Stimulated activated CD4-positive, alpha-beta T cell treated with anti-CD3 and anti-CD28 coated beads, Interleukin-12 subunit alpha, Interleukin-12 subunit beta, amount 100 ng/mL, for 4 hours (primary cell): ENCODE measurements at places on chromosomes 4 and X.

DNA sequence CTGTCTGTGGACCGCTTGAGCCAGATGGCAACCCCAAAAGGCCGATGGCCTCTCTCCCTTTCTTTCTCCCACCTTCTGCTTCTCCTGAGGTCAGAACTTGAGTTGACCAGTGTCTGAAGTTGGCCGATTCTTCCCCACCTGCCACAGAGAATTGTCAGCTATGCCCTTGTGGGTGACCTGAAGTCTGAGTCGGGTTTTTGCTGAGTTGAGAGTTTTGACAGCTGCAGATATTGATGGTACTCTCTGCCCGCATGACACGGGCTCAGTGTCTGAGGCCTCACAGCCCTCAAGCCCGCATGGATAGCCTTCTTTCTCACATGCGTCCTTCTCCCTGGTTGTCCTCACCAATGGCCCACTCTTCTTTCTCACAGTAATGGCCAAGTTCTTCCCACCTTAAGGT lies 111.0 kb downstream of the EFNB1 start:
- DNase-seq = no peak

DNA sequence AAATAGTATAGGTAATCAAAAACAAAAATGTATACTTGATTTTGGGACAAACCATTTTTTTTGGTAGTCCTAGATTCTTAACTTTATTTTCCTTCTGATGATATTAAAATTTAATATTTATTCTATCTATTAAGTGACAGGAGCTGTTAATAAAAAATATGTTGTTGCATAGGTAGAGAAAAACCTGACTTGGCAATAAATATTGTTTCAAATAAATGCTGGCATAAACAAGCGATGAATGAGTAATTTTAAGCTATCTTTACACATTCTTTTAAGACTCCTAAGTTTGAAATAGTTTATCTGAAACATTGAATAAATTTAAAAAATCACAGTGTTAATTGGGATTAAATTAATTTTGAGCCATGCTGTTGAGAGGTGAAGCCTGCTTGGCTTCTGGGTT lies 114.6 kb downstream of the GC start:
- DNase-seq = no peak

- no peak for DNase-seq
These were observed 23.7 kb upstream of the UBA1 start for GRCh38 chrX:47169726-47170515.

GRCh38 chr4:42626629-42627146 lies 30.2 kb downstream of the ATP8A1 start:
- no peak for DNase-seq

- peak; percentile 39 for DNase-seq
These were observed 570 bp downstream of the WDR44 start for GRCh38 chrX:118346258-118347094.

DNA sequence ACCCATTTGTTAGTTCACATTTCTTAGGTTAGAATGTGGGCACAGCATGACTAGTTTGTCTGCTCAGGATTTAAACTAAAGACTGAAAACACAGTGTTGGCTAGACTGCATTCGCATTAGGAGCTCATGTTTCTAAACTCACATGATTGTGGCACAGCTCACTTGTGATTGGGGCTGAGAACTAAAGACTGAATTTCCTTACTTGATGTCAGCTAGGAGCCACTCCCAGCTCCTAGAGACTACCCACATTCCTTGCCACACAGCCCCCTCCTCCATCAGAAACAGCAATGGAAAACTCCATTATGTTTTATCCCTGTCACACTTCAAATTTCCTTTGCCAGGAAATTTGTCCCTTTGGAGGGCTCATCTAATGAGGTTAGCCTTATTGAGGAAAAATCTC lies 170.2 kb upstream of the NUDT6 start:
- no peak for DNase-seq

DNA sequence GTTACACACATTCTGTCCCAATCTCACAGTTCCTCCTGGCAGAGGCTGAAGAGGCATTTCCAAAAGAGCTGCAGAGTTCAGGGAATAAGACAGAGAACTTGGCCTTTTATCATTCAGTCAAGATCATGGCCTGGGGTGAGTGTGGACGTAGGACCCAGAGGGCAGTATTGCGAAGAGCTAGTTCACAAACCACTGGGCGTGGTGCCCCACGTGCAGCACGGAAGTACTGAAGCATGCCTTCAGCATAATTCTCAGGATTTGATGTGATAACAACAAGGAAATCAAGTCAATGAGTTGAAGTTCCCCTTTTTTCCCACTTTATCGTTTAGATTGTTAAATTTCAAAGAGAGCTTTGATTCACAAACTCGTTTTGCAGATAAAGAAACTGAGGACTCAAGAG lies 117.7 kb downstream of the RELL1 start:
- no peak for DNase-seq

- DNase-seq = no peak
These were observed 727.8 kb upstream of the LCORL start for GRCh38 chr4:18749391-18749790.

DNA sequence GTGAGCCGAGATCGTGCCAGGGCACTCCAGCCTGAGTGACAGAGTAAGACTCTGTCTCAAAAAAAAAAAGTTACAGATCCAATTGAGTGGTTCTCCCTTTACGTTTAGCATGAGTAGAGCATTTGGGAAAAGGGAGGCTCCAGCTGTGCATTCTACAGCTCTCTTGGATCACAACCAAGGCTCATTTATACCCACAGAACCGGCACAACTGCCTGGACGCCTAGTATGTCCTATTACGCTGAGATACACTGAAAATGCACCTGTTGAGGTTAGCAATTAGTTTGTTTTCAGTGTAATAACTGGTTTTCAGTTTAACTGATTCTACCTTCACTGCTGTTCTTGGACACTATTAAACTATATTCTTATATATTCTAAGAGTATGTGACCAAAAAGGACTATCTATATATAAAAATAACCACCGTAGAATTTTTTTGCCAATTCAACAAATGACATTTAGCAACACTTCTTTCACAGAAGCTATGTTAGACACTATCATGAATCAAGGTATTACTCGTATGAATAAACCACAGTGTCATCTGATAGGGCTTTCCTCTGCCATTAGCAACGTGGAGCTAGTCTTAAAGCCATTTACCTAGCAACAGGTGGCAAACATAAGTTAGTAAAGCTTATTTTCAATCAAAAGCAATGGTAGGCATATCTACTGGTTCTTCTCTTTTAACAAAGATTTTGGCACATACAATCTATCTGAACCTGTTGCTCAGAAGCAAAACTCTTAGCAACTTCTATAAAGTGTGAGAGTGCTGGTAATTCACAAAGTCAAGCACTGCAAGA lies 3.6 kb downstream of the OTUD4 start:
- DNase-seq = no peak

- DNase-seq = no peak
These were observed 211.2 kb upstream of the KIT start for GRCh38 chr4:54446581-54446980.

DNA sequence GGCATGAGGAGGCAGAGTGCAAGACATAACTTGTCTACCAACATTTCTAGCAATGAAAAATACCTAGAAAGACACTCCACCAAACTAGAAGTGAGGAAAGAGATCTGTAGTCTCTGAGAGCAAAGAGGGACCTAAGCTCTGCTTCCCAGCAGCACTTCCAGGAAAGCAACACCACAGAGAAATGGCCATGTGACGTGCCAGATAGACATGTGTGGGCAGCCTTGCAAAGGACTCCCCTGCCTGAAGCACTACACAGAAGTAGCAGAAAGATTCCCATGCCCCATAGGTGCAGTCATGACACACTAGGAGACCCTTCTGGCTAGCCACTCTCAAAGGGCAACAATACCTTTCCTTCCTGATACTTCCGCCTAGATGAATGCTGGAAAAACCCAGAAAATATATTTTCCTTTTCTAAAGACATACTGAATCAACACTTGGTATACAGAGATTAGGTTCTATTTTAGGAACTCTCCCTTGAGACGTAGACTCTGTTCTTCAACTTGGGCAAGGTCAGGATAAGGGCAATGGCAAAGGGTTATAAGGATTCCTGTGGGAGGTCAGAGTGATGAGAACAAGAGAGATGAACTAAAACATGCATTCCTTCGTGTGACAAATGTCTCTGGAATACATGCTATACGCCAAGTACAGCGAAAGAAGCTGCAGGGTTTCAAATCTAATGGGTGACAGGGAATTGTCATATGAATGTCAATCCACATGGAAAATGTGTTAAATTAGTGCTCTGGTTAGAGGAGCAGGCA lies 187.5 kb upstream of the ETNPPL start:
- no peak for DNase-seq

GRCh38 chr4:1175635-1176229 lies 3.3 kb upstream of the SPON2 start:
- DNase-seq = no peak
